Activated naive CD8-positive, alpha-beta T cell treated with anti-CD3 and anti-CD28 coated beads, Interleukin-2, amount 10 ng/mL, durations not matched to agents 7 days and 5 days (primary cell): ENCODE measurements at places on chromosomes 4 and X. TPM values are rescaled to one million over a fixed set of nuclear protein-coding genes. Genes with fewer than 3 reads are reported as not detected.
A peak's percentile ranks its signal among the peaks of the same experiment; 100 is the strongest.

- H3K27ac ChIP-seq: peak overlapping the region; percentile 22
- peak overlapping the region; percentile 41 for H3K4me3 ChIP-seq
These were observed 80.5 kb downstream of the HNRNPD start for GRCh38 chr4:82293304-82293703.

The SMIM9 gene
- 1.6 TPM for total RNA-seq

DNA sequence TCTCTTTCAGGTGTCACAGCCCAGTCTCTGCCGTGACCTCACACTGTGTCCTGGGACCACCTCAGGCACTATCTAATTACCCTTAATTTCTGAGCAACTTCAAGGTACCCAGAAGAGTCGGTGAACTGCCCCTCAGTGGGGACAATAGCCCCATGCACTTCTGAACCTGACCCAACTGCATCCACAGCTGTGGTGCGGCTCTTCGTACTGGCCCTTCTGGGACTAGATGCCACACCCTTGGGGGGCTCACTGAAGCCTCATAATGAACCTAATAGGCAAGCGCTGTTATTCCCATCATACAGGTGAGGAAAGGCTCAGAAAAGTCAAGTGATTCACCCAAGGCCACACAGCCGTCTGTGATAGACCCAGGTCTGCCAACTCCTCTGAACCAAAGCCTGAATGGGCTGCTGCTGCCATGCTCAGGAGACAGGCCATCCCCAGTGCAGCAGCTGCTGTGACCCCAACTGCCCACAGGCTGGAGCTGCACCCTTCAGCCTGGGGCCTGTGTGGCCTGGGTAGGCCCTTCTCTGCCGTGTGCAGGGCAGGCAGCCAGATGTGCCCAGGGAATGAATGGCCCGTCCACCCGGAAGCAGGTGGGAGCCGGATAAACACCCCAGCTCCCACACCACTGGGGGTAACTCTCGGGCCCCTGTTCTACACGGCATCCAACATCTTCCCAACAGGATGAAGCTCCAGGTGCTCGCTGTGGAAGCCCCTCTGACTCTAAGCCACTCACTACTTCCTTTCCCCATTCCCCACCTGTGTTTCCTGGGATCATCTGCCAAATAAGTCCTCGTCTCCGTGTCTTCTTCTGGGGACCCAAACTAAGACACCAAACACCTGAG is 35.9 kb downstream of the HMX1 start:
- H3K4me3 ChIP-seq: no peak overlapping the region
- DNase-seq: no peak
- no peaks in the 10 kb centered on the region for H3K36me3 ChIP-seq
- no peaks in the 10 kb centered on the region for H3K27me3 ChIP-seq

DNA sequence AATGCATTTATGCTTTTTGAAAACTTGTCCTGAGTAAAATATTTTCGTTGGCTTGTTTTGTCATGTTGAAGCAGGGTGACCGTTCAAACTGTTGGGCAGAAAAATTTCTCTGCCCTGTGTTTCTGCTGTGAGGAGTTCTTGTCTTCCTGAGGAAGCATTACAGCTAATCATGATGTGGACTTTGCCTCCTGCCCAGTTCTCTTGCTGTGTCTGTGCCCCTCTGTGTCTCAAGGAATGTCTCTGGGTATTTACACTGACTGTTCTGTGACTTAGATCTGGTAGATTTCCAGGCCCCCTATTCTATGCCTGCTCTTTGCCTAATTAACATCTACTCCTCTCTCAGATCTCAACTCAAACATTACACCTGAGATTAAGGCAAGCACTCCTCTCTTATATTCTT is 30.4 kb upstream of the RPL34 start:
- H3K36me3 ChIP-seq: peaks cover 29% of the 10 kb centered on the region
- H3K27me3 ChIP-seq: no peaks in the 10 kb centered on the region
- no peak overlapping the region for H3K27ac ChIP-seq
- H3K4me1 ChIP-seq: peaks cover 2% of the 10 kb centered on the region
- H3K4me3 ChIP-seq: no peak overlapping the region
- DNase-seq: no peak

The UGT2B10 gene
- total RNA-seq: not detected

DNA sequence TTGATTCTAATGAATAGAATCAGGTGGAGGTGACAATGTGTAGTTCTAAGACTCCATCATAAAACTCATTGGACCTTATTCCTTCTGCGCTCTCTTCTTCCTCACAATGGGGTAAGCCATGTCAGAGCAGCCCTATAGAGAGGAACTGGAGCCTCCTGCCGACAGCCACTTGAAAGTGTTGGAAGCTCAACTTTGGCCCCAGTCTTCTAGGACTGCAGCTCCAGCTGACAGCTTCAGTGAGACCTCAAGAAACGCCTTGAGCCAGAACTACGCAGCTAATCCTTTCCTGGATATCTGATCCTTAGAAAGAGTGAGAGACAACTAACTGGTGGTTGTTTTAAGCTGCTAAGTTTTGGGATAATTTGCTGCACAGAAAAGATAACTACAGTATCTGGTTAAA is 22.1 kb upstream of the ADH7 start:
- peaks cover 11% of the 10 kb centered on the region for H3K27me3 ChIP-seq
- H3K4me3 ChIP-seq: no peak overlapping the region
- no peaks in the 10 kb centered on the region for H3K36me3 ChIP-seq
- DNase-seq: no peak
- no peaks in the 10 kb centered on the region for H3K4me1 ChIP-seq

DNA sequence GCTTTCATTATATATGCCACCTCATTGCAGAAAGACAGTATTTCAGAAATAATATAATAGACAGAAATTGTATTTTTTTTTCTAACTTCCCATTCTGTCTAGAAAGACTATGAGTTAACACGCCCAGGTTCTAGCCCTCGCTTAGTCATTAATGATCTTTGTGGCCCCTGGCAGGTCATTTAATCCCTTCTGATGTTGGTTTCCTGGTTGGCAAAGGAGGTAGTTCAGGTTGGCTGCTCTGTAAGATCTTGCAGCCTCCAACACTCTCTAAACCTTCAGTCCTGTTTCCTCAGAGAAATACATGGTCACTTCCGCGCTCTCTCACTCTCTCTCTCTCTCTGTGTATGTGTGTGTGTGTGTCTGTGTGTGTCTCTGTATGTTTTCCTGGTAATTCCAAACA is 156.3 kb upstream of the NOCT start:
- peaks cover 6% of the 10 kb centered on the region for H3K27me3 ChIP-seq
- no peaks in the 10 kb centered on the region for H3K4me1 ChIP-seq
- no peak overlapping the region for H3K4me3 ChIP-seq
- no peaks in the 10 kb centered on the region for H3K36me3 ChIP-seq

- H3K4me1 ChIP-seq: peaks cover 13% of the 10 kb centered on the region
- H3K36me3 ChIP-seq: no peaks in the 10 kb centered on the region
- H3K27me3 ChIP-seq: peaks cover 30% of the 10 kb centered on the region
- no peak for DNase-seq
These were observed 258.2 kb upstream of the JADE1 start for GRCh38 chr4:128551280-128551679.

- peaks cover 16% of the 10 kb centered on the region for H3K4me1 ChIP-seq
- peaks cover 15% of the 10 kb centered on the region for H3K36me3 ChIP-seq
- H3K4me3 ChIP-seq: no peak overlapping the region
- no peak overlapping the region for H3K27ac ChIP-seq
- H3K27me3 ChIP-seq: no peaks in the 10 kb centered on the region
- no peak for DNase-seq
These were observed 541 bp downstream of the AIMP1 start for GRCh38 chr4:106316773-106317409.

The GSTCD gene
- total RNA-seq: 11.2 TPM

The SCD5 gene
- 6.9 TPM for total RNA-seq

The UGT2A1 gene
- not detected for total RNA-seq

The GPR143 gene
- total RNA-seq: not detected

DNA sequence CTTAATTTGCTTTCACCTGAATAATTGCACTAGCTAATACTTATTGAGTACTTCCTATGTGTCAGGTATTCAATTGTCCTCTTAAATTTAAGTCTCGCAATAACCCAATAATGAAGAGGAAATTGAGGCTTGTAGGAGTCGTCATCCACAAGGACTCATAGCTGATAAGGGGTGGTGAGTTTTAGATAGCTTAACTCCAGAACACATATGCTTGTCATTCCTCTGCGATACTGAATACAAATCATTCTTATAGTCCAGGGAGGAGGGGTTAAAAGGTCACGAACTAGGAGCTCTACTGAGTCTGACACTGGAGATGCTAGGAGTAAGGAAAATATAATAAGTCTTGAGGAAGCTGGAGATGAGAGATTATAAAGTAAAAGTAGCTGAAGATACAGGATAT is 1.4 kb upstream of the PACRGL start:
- H3K4me1 ChIP-seq: peaks cover 22% of the 10 kb centered on the region
- no peak for DNase-seq
- peaks cover under 1% of the 10 kb centered on the region for H3K36me3 ChIP-seq

The OTUD6A gene
- not detected for total RNA-seq
